ENCODE measurements at places on chromosomes 13 and 19. TPM values are rescaled to one million over a fixed set of nuclear protein-coding genes. Genes with fewer than 3 reads are reported as not detected.

GRCh38 chr13:20494656-20495055, 31.0 kb downstream of the CRYL1 start:
- no peak for DNase-seq

- DNase-seq: no peak
These were observed 694 bp upstream of the ZIC5 start for GRCh38 chr13:99972190-99972731.

DNA sequence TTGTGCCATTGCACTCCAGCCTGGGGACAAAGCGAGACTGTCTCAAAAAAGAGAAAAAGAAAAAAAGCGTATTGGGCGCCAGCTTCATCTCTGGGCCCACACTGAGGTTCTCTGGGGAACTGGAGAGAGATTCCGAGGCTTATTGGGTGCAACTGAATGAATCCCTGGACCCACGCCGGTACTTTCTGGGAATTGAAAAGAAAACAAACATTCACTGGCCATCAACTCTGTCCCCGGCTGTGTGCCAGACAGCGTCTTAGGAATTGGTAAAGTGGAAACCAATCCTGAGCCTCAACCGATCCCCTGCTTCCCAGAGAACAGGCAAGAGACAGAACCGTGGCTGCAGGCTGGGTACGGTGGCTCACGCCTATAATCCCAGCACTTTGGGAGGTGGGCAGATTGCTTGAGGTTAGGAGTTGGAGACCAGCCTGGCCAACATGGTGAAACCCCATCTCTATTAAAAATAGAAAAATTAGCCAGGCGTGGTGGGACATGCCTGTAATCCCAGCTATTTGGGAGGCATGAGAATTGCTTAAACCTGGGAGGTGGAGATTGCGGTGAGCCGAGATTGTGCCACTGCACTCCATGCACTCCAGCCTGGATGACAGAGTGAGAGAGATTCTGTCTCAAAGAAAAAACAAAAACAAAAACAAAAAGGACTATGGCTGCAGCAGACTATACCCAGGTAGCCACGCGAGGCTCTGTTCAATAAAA, 8.6 kb downstream of the ANO8 start:
- no peak for DNase-seq

ZNF541 gene
- 0.81 TPM for total RNA-seq

LAIR1 gene
- total RNA-seq: 0.92 TPM

RAB3A gene
- total RNA-seq: 6.7 TPM

GRCh38 chr19:31568724-31569123, 219.5 kb upstream of the TSHZ3 start:
- no peak for DNase-seq

SIAH3 gene
- total RNA-seq: 0.51 TPM

TJP3 gene
- 20.0 TPM for total RNA-seq

- no peak for DNase-seq
These were observed 63.6 kb downstream of the ZNF429 start for GRCh38 chr19:21568816-21569493.

- no peak for DNase-seq
These were observed 91.2 kb downstream of the PCDH9 start for GRCh38 chr13:67138970-67139369.

DNA sequence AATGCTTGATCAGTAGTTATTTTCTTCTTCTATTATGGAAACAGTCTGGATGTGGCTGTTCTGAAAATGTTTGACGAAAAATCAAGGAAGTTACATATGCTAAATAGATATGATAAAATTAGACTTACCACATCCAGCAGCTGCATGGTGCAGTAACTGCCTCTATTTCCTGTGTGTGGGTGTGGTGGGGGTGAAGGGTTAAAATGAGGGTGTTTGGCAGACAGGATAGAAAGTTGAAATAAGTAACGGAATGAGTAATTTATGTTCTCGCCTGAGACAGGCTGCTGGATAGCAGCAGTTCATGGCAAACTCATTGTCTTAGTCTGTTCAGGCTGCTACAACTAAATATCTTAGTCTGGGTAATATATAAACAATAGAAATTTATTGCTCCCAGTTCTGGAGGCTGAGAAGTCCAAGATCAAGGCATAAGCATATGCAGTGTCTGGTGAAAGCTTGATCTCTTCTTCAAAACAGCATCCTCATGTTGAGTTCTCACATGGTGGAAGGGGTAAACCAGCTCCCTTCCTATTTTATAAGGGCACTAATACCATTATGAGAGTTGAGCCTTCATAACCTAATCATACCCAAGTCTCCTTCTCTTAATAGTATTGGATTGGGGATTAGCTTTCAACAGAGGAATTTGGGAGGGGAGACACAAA, 1248.9 kb downstream of the SLITRK5 start:
- DNase-seq: no peak

DNA sequence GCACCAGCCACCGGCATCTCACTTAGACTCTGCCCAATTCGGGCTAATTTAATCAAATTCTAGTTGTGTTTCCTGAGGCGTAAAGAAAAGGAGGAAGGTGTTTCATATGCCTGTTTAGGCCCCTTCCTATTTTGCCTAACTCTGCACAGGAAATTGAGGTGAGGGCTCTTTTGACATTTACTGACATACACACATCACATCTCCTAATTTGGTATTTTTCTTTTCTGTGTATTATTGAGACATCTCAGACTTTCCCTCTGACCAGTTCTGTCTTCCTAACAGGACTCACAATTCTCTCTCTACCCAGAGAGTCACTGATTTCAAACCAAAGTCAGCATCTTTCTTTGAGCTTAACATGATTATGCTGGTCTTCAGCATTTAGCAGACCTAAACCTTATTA, 7.9 kb downstream of the CEACAM3 start:
- DNase-seq: no peak

DNA sequence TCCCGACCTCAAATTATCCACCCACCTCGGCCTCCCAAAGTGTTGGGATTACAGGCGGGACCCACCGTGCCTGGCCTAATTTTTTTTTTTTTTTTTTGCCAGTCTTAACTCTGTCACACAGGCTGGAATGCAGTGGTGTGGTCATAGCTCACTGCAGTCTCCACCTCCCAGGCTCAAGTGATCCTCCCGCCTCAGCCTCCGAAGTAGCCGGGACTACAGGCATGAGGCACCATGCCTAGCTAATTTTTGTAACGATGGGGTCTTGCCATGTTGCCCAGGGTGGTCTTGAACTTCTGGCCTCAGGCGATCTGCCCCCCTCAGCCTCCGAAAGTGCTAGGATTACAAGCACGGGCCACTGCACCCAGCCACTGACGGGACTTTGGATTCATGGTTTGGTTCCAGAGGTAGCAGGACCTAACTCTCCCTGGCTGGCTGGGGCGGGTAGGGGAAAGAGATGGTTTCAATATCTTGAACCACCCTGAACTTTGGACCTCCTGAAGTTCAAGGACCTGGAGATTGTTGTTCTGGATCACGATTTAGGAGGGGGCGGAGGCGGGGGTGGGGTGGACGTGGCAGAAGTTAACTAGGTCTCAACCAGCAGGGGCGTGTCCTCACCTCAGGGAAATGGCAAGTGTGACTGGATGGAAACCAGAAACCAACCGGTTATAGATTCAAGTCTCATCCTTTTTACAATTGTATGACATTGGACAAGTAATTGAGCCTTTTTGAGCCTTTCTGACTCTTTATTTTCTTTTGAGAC, 40.8 kb downstream of the IER2 start:
- DNase-seq: no peak

HTR2A gene
- total RNA-seq: 0.83 TPM

DNA sequence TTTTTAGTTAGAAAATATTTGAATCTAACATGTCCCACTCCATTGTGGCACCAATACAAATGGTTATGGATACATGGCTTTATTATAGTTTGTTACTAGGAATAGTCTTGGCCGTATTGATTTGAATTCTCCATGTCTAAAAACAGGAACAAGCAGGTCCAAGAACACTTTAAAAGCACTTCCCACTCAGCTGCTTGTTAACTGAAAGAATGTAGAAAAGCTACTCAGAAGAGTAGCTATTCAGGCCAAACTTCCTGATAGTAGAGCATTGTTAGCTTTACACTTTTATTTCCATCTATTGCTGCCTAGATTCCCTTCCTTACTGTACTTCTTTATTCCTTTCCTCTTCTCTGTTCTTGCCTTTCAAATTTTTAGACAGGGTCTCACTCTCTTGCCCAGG, 6.9 kb downstream of the PIBF1 start:
- no peak for DNase-seq

GNG7 gene
- 8.2 TPM for total RNA-seq

- DNase-seq: no peak
These were observed 16.1 kb downstream of the ZNF816 start for GRCh38 chr19:52946322-52947310.

- no peak for DNase-seq
These were observed 7.7 kb downstream of the ZC3H4 start for GRCh38 chr19:47105874-47106273.

GRCh38 chr19:46299004-46299509, 2.2 kb downstream of the HIF3A start:
- peak; percentile 99 for DNase-seq

DNA sequence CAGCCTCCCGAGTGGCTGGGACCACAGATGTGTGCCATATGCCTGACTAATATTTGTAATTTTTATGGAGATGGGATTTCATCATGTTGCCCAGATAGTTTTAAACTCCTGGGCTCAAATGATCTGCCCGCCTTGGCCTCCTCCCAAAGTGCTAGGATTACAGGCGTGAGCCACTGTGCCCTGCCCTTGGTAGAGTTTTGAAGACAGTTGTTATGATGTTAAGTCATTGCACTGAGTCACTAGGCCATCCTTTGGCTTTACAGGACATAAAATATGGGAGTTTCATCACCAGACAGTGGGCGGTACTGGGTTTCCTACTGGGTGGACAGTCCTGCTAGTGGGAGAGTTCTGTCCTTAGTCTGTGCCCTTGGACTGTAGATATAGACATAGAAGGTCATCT, 282.5 kb downstream of the ATP8A2 start:
- DNase-seq: no peak

LGI4 gene
- total RNA-seq: 2.0 TPM

DNA sequence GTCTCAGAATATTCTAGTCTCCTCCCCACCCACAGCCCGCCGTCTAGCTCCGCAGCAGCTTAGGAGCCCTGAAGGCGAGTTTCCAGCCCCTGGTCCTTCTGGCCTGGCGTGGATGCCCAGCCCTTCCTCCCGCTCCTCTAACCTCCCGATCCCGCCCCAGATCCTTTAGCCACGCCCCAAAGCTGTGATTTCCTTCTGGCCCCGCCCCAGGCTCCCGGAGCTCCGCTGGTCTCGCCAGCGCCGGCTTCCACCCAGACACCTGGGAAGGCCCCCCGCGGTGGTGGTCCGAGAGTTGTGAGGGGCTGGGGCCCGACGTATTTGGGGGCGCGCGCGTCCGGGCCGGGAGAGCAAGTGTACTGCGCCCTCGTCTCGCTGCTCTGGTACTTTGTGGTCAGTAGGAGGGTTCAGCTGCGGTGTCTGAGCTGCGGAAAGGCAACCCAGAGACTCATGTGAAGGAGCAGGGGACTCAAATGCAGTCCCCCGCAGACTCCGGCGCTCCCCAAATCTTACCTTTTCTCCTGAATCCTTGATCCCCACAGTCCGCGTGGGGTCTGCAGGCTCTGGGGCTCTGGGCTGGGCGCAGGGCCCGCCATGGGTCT, at the start of gene CGB7:
Gene CGB7 (minus strand): TSS at position 114 of the 599 bp plus-strand sequence. CDS start 2,374 bp downstream, outside the sequence.
- peak; percentile 61 for DNase-seq

TEX26 gene
- total RNA-seq: not detected

DNA sequence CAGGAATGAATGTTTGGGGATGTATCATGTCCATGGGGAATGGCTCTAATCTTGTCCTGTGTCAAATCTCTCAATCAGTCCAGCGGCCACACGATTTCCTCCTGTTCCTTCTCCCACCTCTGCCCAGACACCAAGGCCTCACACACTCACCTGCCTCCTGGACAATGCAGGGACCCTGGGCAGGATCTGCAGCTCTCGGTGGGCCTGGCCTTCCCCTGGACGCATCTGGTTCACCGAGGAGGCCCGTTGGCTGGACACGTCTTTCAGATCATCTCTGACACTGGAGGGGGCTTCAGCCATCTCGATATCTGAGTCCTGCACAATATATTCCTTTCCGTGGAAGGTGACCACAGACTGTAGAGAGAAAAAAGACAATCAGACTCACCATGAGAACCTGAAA, 21.4 kb downstream of the ZSCAN5C start:
- no peak for DNase-seq

CASP14 gene
- total RNA-seq: not detected

- no peak for DNase-seq
These were observed 6.9 kb upstream of the EMP3 start for GRCh38 chr19:48318286-48318987.
